ENCODE measurements at places on chromosomes 7 and 10.

- DNase-seq, result no peak
Observed at GRCh38 chr7:117225536-117225935, 97.3 kb downstream of the WNT2 start.

DNA sequence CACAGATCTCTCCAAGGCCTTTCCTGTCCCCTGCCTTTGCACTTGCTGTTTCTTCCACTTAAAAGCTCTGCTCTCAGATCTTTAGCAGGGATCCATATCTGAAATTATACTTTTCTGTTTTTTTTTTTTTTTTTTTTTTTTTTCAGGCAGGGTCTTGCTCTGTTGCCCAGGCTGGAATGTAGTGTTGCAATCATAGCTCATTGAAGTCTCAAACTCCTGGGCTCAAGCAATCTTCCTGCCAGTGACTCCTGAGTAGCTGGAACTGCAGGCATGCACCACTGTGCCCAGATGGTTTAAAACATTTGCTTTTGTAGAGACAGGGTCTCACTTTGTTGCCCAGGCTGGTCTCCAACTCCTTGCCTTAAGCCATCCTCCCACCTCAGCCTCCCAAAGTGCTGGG, 5.0 kb upstream of the TSPAN15 start:
- no peak for DNase-seq

DNA sequence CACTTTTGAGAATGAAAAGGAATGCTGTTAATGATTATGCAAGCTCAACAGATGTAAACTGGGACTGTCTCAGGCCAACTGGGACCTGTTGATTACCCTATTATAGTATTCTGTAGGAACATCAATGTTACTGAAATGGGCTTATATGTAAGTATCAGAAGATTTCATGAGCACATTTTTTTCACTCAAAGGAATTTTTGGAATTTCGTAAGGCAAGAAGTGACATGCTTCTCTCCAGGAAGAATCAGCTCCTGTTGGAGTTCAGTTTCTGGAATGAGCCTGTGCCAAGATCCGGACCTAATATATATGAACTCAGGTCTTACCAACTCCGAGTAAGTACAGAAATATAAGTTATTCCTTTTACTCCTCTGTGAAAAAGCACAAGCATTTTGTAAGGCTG, 19.2 kb downstream of the NIPSNAP2 start:
- no peak for DNase-seq

DNA sequence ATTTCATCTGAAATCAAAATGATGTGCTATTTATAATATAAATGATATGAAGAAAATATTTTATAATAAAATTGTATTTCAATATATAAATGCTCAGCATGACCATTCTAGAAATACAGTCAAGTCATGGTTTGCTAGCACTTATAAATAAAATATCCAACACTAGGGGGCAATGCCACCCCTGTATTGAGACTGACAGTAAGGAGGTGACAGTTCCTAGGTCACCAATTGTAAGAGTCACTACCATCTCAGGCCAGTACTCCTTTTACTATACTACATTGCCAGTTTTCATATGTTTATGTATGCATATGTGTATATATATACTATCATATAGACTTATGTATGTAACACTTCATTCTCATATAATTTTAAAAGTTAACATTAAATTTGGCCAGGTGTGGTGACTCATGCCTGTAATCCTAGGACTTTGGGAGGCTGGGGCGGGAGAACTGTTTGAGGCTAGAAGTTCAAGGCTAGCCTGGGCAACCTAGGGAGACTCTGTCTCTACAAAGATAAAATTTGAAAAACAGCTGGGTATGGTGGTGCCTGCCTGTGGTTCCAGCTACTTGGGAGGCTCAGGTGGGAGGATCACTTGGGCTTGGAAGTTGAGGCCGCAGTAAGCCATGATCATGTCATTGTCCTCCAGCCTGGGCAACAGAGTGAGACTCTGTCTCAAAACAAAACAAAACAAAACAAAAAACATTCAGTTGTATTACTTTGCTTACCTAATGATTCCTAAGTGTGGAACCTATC, 2.4 kb upstream of the CNOT4 start:
- no peak for DNase-seq

GRCh38 chr10:12332572-12333379, 16.6 kb upstream of the CAMK1D start:
- DNase-seq, result no peak

DNA sequence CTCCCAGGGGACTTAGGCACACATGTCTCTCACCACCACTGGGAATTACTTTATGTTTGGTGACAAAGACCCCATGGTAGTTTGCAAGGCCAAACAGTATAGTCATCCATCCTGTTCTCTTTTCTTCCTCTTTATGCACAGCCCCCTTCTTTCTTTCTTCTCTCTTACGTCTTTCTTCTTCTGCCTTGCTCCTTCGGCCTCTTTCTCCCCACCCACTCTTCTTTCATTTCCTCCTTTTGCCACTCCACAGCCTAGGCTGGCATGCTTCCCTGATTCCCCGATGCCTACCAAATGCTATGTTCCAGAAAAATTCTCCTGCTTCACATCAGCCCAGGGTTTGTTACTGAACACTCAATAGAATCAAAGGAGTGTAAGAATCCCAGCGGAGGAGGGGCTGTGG, 62.4 kb upstream of the MKLN1 start:
- no peak for DNase-seq

DNA sequence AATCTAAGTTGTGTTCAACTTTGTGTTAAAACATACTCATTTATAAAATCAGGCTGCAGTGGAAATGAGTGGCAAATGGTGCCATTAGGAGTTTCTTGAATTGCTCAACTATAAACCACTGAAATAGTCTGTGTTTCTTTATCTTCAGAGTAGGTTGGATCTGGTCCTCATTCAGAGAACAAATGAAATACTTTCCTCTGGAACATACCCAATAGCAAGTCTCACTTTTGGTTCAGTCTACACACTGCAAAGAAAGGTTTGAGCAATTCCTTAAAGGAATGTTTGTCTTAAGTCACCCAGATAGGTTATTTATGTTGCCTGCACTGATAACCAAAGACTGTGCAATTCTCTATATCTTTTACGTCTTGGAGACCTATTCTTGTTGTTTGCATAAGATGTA, 62.5 kb downstream of the ABCB4 start:
- no peak for DNase-seq

DNA sequence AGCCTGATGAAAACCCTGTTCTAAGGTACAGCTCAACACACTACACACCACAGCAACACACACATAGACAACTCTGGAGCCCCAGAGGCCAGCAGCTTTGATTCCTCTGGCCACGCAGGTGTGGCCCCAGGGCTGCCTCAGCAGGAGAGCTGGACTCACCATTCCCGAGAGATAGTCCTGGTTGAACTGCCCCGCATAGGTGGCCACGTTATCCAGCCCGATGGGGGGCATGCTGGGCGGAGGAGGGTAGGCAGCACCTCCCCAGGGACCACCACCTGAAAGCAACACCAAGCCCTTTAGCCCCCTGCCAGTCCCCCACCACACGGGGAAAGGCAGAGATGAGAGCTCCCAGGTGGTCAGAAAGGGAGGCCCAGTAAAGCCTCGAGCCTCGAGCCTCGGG, 34.7 kb downstream of the ANXA11 start:
- no peak for DNase-seq

- no peak for DNase-seq
Observed at GRCh38 chr10:120961795-120962755, 110.9 kb downstream of the WDR11 start.

- DNase-seq, result no peak
Observed at GRCh38 chr7:101563943-101564777, 64.9 kb downstream of the MYL10 start.

- no peak for DNase-seq
Observed at GRCh38 chr7:74119831-74120230, 36.2 kb downstream of the LIMK1 start.

- DNase-seq, result no peak
Observed at GRCh38 chr10:123929791-123930190, 38.2 kb upstream of the CPXM2 start.

- no peak for DNase-seq
Observed at GRCh38 chr7:17719998-17720397, 220.3 kb downstream of the SNX13 start.

DNA sequence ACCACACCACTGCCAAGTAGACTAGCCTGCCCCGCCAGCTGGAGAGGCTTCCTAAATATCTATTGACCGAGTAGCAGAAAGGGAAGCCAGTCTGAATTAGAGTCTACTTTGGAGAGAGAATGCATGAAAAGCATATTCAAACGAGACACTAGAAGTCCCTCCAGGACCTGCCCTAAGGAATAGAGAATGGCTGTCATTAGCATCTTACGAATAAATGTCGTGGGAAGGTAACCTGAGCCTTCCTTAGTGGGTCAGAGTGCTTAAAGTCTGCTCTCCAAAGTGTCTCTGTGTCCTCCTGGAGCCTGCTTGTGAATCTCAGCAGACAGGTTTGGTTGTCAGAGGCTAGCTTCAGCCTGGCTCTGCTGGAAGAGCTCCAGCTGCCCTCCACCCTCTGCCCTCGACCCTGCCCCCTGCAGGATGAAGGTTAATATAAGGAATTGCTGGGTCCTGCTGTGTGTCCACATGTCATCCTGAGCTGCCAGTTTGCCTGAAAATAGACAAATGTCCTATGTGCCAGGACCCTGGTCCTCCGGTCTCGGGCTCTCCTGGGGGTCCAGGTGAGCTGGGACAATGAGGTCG, 33.4 kb downstream of the FAM241B start:
- no peak for DNase-seq

DNA sequence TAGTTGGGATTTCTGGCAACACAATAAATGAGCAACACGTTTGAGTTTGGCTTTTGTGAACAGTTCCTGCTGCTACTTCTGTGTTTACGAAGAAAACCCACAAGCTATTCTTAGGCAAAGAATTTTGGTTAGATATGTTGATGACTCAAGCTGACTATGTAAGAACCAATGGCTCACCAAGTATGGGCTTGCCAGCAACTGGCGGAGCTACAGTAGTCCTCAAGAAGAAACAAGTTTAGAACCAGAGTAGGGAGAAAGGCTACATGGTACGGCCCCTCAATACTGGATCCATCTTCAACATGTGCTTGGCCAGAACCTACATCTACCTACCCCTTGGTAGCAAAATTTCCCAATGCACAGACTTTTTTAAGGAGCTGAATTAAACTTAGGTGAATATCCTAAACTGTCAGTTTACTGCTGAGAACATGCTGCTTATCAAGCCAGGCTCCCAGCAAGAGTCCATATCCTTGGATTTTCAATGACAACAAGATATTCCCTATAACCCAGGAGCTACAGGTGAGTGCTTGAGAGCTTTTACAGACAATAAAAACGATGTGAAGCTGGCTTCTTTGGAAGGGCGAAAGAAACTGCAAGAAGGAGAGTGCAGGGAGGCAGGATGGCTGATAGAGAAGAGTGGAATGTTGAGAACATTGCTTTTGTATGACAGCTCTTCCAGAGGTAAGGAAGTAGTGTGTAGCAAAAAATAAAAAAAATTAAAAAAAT, 74.3 kb upstream of the ASAH2 start:
- DNase-seq, result no peak

DNA sequence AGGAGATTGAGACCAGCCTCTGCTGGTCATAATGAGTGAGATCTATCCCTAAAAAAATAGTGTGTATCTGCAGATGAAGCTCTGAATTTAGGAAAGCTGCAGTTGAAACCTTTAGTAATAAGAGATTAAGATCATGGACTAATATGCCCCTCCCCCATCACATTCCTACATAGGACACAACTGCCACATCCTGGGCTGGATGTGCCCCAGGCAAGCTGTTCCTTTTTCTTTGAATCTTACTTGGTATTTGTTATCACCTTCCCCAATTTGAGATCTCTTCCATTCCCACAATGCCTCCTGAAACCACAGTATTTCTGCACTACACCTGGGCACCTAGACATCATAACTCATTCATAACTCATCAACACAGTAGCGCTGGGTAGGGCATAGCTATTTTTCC, 74.1 kb downstream of the DOCK1 start:
- no peak for DNase-seq

DNA sequence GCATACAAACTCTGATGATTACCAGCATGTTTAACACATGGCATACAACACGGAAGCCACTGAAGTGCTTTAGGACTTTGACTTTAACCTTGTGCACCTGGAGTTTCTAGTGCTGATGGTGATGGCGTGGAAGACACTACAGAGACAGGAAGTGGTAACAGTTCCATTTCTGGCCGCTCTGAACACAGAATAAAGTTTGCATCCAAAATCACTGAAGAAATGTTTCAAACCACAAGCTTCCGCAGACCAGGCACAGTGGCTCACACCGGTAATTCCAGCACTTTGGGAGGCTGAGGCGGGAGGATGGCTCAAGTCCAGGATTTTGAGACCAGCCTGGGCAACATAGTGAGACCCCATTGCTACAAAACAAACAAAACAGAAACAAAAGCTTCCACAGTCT, 40.3 kb upstream of the TNPO3 start:
- no peak for DNase-seq

- DNase-seq, result no peak
Observed at GRCh38 chr7:137485818-137486217, 142.3 kb upstream of the PTN start.
